Stimulated activated CD8-positive, alpha-beta memory T cell treated with anti-CD3 and anti-CD28 coated beads, Interleukin-7, amount 100 ng/mL, for 24 hours (primary cell): ENCODE measurements at places on chromosomes 7 and 10.

- DNase-seq = no peak
Measured at GRCh38 chr7:112192236-112193154, 13.7 kb downstream of the DOCK4 start.

- no peak for DNase-seq
Measured at GRCh38 chr7:15503603-15504290, 58.1 kb downstream of the AGMO start.

DNA sequence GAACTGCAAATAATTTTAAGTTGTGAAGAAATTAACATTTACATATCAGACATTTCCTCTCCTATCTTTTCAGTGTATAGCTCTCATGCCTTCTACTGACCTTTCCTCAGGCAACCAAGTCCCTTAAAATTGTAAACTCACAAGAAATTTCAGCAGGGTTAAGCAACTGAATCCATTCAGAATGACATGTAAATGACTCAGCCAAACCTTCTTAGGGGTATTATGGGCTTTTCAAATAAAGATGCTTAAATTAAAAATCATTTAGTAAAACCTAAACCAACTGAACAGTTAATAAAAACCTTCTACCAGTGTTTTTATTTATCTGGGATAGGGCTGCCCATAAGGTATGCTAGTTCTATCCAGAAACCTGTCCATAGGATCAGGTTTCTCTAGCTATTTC lies 20.7 kb downstream of the WAPL start:
- DNase-seq = no peak

DNA sequence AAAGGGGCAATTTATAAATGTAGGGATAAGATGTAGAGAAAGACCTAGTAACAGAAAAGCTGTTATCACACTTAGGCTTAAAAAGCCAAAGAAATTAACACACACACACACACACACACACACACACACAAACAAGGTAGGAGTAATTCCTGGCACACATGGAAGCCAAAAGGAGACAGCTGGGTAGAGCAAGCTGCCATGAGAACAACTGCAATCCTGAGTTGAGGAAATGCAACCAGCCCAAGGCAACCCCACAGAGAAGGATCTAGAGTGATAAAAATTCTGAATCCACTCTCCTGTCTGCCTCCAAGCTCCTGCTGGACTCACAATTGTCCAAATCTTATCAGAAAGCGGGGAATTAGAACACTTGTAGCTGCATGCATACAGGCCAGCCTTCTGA lies 229.1 kb upstream of the DGKB start:
- no peak for DNase-seq
